ENCODE measurements at places on chromosomes 13 and 19.

GRCh38 chr19:14090509-14091080 is at the start of gene SAMD1:
Gene SAMD1 (minus strand): TSS chr19:14090751.
- DNase-seq, result peak; percentile 58

DNA sequence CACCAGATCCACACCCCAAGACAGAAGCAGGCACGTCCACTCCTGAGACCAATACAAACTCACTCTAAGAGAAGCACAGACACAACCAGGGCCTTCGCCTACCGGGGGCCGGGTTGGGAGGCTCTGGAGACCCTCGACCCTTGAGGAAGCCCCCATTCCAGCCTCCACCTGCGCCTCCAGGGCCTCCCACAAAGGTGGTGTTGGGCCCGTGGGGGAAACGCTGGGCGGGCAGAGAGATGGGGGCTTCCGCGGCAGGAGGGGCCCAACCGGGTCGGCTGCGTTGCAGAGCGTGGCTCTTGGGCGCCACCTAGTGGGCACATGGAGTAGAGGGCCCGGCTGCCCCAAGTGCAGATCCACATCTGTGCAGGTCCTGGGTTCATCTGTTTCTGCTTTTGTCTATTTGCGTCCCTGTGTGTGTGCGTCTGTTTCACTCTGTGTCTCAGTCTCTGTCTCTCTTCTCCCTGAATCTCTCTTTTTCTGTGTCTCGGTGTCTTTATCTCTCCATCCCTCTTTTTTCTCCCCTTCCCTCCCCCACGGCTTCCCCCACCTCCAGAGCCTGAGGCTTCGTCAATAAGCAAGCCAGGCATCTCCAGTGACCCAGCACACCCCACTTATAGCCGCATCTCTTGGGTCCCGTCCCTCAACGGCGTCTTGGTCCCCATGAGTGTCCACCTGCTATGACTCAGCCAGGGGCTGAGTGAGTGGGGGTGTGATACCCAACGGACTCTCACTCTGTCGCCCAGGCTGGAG is 10.5 kb upstream of the TINCR start:
- DNase-seq, result peak; percentile 87

DNA sequence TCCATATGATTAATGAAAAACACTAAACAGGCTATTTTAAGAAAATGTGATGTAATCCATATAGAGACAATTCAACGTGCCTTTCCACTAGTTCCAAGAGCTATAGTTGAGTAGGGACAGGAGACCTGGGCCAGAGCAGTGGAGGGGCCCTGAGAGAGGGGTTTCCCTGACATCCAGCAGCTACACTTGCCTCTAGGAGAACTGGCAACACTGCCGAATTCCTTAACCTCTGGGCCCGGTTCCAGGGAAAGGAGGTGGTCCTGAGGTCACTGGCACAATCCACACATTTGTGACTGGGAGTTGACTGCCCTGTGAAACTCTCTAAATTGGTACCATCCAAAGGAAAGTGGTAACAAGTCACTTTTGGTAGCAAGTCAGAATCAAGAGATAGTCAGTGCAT is 264.4 kb downstream of the DCLK1 start:
- DNase-seq, result no peak

DNA sequence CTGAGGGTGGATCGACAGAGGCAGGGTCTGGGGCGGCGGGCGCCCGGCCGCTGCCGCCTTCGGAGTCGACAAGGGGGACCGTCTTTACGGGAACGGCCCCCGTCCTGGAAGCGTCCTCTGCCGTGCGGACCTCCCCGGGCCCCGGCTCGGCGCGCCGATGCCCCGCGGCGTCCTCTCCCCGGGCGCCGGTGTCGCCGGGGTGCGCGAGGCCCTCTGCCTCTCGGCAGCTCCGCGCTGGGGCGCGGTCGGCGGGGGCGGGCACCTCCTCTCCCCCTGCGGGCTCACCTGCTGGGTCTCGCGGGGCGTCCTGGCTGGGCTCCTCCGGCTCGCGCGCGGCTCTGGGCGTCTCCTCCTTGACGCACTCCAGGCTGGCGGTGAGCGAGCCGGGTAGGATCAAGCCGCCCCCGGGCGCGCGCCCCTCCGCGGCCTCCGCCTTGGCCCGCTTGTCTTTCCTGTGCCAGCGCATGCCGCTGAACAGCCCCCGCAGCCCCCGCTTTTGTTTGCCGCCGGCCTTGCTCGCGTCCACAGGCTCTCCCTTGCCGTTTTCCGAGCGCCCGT is 1.5 kb downstream of the AMER2 start:
- DNase-seq, result peak; percentile 25

GRCh38 chr13:21297447-21297846 is 121.0 kb downstream of the MRPL57 start:
- no peak for DNase-seq

DNA sequence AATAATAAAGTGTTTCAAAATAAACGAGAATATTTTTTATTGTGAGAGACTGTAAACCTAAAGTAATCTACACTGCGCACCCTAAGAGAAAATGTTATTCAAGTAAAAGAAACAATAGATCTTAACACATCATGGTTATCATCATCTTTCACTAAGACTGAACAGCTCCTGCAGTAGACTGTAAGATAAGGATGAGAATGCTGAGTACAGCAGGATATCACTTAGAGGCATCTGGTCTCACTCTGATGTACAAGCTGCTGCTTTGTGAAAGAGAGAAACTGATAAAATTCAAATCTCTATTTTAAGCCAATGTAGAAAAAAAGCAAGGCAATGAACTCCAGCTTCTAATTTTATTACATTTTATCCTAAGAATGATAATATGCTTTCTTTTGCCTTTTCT is 261.7 kb upstream of the HTR2A start:
- DNase-seq, result no peak

Data from neural crest cell (in vitro differentiated cells).